NCI-H1694 treated with DMSO at 0.1 percent for 48 hours (cell line): ENCODE measurements at places on chromosomes 5 and 9.

DNA sequence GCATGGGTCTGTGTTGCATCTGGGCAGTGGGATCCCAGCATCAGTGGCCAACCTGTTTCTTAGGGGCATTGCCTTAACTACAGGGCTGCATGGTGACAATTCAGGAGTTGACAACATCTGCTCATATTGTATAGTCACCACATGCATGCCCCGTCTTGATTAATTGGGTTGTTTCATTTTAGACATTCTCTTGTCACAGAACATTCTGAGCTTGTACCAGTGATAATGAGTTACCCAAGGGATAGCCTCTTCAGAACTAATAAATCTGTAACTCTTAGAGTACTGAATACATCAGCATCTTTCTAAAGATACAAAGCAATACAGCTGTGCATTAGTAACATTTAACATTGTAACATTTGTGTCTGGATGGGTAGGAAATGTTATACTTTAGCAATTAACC is 426.5 kb upstream of the CD180 start:
- no peak for DNase-seq

- peak; percentile 21 for DNase-seq
These were observed 142.4 kb downstream of the YIPF5 start for GRCh38 chr5:144028058-144028457.

DNA sequence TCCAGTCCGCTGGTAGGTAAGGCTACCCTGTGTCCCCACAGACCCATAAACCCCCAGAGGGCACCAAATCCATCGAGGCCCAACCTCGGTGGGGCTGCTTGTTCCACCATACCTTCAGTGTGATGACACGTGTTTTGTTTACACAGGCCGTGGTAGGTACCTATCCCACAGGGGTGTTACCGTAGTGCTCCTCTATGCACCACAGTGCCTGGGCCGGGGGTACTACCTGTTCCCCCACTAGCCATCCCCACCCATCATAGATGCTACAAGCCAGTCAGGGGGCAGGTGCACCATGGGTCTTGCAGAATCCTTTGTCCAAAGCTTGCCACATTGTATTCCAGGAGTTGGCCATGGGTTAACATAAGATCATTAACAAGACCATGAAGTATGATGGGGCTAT is 796.2 kb downstream of the EFNA5 start:
- no peak for DNase-seq

DNA sequence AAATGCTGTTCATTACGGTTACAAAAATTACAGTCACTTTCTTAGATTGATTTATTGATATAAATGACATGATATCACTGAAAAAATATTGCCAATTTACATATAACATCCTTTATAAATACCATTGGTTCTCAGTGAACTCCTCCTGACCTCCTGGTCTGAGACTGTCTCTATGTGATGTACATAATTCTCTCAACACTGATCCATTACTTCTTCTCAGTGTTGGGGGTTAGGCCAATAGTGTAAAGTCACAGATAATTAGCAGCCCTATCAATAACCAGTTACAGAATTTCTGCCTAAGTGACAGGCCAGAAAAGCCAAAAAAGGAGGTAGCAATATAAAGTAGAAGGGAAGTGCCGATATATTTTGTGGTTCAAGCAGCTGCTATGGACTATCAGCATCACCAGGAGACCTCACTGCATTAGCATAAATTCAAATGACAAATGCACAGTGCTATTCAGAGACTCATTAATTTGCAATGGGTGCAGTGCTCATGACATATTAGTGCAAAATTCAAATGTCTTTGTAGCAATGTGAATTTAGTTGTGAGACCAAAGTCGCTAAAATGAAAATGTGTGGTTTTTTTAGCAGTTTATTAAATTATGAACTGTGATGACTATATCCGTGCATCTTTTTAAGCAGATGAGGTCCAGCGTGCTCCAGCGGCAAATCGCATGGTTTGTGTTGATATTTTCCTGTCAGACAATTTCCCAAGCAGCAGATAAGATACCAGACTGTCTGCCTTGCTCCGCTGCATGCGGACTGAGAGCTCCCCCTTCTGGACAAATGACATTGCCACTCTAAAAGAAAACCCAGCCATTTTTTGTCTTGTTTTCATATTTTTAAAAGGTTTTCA is 144.6 kb downstream of the CETN3 start:
- DNase-seq = peak; percentile 12

- DNase-seq = peak; percentile 20
These were observed 30.4 kb downstream of the FSTL4 start for GRCh38 chr5:133581918-133582317.

- DNase-seq = no peak
These were observed 63.1 kb upstream of the UBAC1 start for GRCh38 chr9:136024286-136024685.

DNA sequence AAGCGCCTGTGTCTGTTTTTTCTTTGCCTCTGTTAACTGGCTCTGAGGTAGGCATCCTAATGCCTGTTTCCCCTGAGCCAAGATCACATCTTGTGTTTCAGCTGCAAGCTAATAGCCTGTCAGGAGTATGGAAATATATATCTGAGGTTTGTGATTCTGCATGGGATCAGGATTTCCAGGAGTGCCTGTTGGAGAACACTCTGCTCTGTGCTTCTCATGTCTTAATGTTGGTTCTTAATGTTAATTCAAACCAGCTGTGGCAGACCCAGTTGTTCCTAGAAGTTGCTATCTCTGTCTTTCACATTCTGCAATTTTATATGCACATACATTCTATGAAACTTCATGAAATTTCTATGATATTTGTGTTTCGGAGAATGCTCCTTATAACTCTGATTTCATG is 72.1 kb downstream of the PGM5 start:
- DNase-seq = no peak

DNA sequence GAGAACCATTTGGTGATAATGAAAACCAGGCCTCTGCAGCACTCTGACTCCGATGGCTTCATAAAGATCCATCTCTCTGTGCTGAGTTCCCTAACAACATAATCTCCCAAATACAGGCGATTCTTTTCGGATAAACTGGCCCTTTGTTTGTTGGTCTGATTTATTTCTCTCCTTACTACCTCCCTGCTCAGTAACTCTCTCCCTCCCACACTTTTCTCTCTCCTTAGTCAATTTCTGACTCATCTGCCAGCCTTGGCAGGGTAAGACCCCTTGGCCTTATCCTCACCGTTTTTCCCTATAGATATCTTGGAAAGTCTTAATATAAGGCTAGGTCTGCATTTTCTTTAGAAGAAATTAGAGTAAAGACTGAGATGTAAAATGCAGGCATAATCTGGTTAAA is 128.7 kb downstream of the BRINP1 start:
- no peak for DNase-seq
